ENCODE measurements at places on chromosomes 7 and 10.

GRCh38 chr7:118696879-118697278 lies 472.4 kb downstream of the ANKRD7 start:
- no peak for DNase-seq

DNA sequence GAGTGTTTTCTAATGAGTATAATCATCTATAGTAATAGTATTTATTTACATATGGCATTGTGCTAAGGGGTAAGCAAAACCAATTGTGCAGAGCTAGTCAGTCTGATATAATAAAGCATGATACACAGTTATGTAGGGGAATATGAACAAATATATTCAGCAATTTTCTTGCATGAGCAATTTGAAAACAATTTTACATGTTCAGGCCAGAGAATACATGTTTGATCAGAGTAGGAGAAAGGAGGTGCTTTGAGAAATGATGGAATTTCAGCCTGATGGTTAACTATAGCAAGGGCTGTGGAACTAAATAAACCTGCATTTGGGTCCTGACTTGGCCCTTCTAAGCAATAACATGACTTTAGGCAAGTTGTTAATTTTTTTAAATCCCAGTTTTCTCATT lies 214.5 kb downstream of the TWIST1 start:
- DNase-seq: no peak

DNA sequence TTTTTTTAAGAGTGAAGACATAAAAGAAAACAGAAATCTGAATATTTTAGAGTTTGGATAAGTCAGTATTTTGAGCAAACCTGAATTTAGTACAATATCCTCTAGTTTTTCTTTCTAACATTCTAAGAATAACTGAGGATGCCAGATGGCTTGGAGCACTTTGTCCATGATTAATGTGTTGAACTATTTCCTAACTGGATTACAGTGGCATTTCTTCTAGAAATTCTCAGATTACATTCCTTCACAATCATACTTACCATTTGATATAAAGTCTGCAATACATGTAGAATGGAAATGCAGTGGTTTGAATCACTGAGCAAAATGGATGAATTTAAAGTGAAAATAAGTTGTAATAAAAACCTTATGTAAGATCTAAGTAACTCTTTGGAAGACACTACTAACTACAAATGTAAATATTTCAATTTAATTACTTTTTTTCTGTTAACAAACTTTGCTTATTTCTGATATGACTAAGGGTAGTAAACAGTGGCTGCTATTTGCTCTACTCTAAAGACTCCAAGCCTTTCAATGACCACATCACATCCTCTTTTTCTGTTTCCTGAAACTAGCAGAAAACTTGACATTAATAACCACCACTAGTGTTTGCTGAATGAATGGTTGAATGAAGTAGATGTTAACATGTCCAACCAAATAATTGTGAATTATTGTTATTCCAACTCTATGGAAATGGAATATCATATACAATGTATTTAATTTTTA lies 102.8 kb downstream of the PRKG1 start:
- no peak for DNase-seq

- no peak for DNase-seq
These were observed 53.6 kb downstream of the PIK3AP1 start for GRCh38 chr10:96666741-96667140.

- no peak for DNase-seq
These were observed 15.3 kb upstream of the THSD7A start for GRCh38 chr7:11847336-11847735.

DNA sequence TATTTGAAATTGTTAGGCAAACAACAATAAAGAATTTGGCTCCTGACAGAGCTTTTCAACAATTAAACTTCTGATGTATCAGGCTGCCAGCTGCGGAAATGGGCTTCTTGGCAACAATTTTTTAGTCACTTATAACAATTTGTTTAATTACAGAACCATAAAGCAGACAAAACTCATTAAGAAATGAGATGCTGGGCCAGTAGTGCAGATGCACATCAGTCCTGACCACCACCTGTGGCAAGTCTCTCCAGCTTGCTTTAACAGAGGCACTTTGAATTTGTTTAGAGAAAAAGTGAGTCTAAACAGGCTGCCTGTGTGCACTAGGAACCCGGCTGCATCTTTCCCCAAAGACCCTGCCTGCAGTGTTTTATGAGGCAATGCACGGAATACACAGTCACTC lies 1124.4 kb downstream of the NXPH1 start:
- peak; percentile 77 for DNase-seq

- no peak for DNase-seq
These were observed 22.0 kb downstream of the KLF6 start for GRCh38 chr10:3763035-3763456.

DNA sequence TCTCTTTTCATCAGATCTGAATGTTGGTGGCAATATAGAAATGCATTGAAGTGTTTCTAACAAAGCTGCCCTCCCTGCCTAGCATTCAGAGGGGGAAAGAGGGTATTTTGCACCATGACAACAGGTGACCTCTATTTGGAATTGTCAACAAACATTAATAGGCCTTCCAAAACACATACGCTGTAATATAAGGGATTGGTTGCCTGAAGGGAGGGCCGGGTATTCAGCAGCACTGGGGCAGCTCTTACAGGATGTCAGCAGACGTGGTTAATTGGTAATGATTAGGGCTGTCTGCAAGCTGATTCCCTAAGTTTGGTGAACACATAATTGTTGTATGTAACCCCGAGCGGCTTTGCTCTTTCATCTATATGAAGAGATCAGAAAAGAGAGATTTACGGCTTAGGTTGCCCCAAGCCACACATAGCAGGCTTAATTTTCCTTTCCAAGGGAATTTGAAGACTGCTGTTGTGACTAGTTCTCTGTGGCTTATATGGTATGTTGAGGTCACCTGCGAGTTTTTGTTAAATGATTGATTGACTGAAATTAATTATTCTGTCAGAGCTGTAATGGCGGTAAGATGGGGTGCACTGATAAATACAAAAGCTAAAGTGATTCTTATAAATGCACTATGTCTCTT lies 759.3 kb downstream of the LRMDA start:
- no peak for DNase-seq

DNA sequence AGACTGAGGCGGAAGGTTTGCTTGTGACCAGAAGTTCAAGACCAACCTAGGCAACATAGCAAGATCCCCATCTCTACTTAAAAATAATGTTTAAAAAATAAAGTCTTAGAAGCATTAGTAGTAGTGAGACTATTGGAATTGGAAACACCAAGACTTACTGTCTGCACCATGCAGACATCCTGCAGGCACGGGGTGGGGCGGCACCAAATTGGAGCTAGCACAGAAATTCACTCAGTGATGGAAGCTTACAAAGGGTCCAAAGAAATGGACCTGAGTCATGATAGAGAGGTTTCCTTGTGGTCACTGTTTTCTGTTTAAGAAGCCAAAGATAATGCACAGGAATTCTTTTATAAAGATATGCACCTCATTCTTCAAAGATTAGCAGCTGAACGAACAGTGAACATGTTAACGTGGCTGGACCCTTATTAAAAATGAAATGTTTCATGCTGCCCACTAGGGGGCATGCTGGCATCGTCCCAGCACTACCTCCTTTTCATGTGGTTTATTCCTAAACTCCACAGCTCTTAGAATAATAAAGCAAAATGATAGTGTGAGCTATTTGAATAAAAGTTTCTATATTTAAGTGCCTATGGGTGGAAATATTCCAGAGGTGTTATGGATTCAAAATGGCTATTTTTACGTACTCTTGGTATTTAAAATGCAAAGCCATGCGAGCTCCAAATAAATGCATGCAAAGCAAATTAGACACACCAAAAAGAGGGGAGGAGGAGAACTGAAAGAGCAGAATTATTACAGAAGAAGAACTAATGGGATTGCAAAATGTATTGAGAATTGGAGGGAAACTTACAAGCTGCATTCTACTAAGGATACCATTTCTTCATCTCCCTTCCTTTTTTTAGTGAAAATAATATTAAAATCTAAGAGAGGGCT lies 28.6 kb downstream of the PDSS1 start:
- no peak for DNase-seq

GRCh38 chr7:43148161-43148731 lies 35.8 kb downstream of the HECW1 start:
- no peak for DNase-seq

- DNase-seq: no peak
These were observed 15.6 kb downstream of the RGS10 start for GRCh38 chr10:119526621-119527592.

GRCh38 chr7:18317941-18318340 lies 177.6 kb upstream of the HDAC9 start:
- no peak for DNase-seq

DNA sequence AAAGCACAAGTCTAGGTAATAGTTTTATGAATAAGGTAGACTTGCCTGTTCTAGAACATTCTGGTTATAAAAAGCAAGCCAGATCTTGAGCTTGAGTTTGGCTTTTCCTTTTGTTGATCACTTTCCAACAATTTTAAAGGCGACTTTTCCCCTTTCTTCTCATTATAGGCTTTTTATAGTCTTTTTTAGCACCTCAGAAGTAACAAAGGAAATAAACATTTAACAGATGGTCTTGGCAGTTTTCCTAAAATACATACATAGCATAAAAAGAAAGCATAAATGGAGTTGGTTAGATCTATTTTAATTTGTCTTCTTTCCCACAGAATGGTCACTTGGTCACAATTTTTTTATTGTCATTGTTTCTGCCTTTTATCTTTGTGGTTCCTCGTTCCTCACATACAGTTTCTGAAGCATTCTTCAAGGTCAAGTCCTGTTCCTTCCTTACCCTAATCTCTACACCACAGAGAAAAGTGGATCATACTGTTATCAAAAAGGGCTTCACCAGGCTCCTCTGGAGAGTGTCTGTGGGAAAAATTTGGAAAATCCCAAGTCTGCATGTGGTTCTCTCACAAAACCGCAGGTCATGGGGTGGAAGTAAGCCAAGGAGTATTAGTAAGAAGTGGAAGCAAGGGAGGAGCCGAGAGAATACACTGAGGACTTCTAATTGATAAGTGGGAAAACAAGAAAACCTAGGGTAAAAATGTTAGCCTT lies 31.3 kb downstream of the THNSL1 start:
- no peak for DNase-seq

DNA sequence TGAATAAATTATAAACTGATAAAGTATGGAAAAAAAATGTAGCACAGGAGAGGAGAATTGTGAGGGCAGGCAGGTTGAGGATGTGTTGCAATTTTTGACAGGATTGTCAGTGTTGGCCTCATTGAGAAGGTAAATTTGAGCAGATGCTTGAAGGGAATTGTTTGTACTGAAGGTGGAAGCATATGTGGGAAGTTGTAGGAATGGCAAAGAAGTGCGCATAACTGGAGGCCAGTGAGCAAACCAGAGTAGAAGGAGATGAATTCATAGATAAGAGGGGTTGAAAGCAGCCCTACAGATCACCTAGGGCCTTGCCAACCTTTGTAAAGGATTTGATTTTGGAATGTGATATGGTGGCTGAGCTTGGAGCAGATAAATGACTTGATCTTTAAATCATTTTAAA lies 6.4 kb downstream of the DNAJB9 start:
- no peak for DNase-seq

GRCh38 chr7:749140-749551 lies 22.1 kb upstream of the PRKAR1B start:
- no peak for DNase-seq

DNA sequence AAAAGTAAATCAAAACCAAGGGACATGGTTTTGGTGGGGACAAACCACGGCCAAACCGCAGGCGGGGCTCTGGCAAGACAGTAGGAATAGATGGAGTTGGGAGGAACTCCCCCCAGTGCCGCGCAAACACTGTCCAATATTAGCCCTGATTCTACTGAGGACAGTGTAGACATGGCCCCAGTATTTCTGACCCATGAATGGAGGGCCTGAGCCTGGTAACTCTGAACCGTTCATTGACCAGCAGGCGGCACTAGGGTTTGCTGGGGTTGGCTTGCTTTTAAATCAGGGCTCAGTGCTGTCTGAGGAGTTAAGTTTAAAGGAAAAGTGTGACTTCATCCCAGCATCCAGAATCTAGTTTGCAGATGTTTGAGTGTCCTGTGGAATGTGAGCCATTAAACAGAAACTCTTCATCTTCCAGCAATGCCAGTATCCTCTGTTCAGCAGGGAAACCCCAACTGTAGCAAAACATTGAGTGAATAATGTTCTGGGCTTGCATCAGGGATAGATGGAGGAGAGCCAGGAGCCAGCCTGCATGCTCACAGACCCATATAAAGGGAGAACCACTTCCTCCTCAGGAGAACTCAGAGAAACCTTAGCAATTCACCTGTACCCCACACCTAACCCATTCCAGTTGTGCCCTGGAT lies 147.4 kb upstream of the PRSS58 start:
- DNase-seq: no peak

- DNase-seq: no peak
These were observed 40.4 kb downstream of the PHTF2 start for GRCh38 chr7:77838929-77839491.

DNA sequence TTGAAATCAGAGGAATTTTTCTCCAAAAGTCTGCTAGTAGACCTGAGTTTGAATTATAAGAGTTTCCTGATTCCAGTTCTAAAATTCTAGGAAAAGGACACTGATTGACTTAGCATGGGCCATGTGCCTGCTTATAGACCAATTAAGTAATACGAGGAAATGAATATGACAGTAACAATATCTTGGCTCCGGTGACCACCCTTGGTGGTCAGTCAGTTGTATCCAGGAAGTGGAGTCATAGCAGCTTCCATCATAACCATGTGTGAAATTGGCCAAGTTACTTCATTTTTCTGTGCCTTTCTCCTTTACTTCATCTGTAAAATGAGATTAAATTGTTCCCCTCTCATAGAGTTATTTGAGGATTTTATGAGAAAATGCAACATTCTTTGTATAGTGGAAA lies 66.9 kb downstream of the MTPAP start:
- DNase-seq: no peak

DNA sequence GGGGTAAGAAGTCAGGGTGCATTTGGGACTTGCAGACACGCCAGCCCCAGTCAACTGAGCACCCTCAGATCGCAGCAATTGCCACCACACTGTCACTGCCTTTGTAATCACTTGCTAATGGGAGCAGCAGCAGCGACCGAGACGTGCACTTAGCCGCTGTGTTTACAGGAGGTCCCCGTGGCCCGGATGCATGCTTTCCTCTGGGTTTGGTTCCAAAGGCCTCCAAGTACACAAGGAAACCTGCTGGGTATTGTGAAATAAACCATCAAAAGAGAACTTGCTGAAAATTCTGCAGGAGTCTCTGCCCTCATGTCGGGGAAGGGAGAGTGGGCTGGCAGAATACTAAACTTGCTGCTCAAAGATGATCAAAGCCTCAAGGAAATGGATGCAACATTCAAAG lies 341.7 kb downstream of the DNAJB6 start:
- no peak for DNase-seq

DNA sequence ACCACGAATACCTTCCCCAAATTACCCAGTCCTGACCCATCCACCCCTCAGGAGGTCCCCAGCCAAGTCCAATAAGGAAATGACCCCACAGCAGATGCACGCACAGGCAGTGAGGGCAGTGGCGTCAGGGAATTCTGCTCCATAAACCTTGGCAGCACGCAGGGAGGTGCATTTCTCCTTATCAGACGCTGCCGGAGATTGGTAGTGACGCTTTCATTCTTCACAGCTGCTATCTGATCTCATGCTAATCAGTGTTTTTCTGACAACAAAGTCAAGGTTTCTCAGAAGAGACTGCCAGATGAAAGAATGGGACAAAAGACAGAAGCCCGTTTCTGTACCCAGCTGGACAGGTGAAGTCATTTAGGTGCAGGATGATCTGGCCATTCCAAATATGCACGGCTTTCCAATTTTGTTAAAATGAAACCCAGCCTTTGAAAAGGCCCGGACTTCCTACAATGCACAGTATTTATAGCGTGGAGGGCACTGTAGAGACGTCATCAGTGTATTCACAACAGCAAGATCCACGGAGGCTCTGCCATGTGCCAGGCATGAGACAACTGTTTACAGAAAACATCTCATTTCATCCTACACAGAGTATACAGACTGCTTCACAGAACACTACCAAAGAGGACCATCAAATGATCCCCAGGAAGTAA lies 35.3 kb downstream of the DIP2C start:
- no peak for DNase-seq

- no peak for DNase-seq
These were observed 256.4 kb downstream of the GATA3 start for GRCh38 chr10:8310930-8311329.

Data from NCI-H1092 (cell line).